ENCODE measurements at places on chromosomes 11 and 22.

- DNase-seq, result no peak
Measured at GRCh38 chr11:57315491-57315890, 9.3 kb downstream of the TNKS1BP1 start.

DNA sequence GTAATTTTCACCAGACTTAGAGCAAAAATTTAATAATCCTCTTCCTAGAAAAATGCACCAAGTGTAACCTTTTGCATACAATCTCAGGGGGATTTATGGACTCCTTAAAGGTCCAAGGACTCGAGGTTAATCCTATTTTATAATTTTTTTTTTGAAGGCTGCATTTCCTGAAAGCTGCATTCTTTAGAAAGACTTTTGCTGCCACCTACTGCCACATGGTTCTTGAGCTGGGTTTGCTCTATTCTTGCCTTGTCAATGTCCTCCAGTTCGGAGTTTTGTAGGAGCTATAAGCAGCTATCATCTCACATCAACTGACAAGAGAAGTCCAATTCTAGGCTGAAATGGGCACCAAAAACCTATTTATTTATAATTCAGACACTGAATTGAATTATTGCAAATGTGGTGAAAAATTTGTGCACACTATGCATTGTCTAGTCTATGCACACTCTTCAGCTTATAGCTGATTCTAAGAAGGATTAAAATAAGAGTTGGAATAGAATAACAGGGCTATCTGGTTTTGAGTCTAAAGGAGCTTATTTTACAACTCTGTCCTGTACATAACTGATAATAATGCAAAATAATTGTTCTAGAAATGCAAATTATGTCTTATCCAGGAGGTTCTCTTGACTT lies 31.3 kb downstream of the TRAF6 start:
- peak; percentile 36 for DNase-seq

GRCh38 chr11:126113515-126113957 lies 50.9 kb upstream of the CDON start:
- no peak for DNase-seq

- no peak for DNase-seq
Measured at GRCh38 chr11:17511571-17511970, 32.6 kb downstream of the USH1C start.

- DNase-seq, result no peak
Measured at GRCh38 chr11:66011785-66012303, at the start of gene CST6. CST6 (plus strand) TSS chr11:66012008; CDS start chr11:66012045, 37 bp downstream.

DNA sequence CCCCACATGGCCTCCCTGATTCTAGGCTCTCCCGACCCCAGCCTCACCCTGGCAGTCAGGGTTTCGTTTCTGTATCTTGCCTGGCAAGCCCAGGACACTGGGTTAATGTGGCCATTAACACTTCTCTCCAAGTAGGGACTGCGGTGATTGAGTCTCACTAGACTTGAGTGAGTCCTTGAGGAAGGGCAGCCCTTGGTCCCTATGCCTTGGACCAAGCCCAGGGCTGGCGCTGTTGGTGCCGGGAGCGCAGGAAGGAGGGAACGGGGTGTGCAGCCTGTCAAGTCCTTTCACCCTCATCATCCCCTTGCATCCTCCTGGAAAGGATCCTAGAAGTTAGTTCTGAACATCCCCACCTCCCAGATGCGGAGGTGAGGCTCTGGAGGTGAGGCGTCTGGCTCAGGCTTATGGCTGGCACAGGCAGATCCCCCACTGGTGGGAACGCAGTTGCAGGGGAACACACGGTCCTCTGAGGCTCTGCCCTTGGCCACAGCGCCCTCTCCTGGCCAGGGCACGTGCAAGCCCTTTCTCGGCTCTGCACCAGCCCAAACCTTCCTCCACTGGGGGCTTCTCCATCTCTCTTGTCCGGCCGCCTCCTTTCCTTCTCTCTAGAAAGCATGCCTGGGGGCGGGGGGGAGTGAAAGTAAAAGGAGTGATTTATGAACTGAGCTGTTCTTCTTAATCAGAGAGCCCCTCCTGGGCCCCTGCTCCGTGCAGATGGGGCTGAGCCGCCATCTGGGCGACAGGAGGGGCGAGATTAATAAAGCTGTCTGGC lies 56.7 kb downstream of the TP53I11 start:
- no peak for DNase-seq

DNA sequence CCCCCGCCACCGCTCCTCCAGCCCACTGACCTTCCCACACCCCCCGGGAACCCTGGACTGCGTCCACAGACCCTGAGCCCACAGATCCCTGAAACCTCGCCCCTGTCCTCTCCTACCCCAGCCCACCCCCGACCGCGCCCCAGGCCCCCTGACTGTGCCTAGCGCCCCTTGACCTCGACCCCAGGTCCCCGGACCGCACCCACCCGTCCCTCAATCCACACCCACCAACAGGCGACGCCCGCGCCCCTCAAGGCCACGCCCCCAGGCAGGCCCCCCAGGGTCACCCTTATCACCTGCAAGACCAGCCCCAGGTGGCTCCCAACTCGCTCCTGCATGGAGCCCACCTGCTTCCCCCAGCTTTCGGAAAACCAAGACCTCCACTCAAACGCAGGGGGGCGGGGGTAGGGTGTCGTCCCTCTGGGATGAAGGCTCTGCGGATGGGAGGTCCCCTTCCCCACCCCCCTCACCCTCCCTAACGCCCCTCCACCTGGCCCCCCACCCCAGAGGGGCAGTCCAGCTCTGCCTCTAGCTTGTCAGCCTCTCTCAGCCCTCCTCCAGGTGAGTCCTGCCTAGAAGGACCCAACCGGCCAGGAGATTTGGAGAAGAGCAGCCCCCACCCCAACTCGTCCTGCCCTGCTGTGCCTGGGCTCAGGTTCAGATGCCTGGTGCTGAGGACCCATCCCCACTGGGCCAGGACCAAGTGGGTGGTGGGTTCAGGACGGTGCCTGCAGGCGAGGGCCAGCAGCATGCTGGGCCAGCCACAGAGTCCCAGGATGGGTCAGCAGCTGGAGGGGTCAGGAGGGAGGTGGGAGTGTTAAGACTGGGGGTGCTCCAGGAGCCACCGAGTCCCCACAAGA lies 3.1 kb upstream of the IL17REL start:
- DNase-seq, result no peak

- DNase-seq, result no peak
Measured at GRCh38 chr11:13344818-13345217, 67.2 kb downstream of the BMAL1 start.

DNA sequence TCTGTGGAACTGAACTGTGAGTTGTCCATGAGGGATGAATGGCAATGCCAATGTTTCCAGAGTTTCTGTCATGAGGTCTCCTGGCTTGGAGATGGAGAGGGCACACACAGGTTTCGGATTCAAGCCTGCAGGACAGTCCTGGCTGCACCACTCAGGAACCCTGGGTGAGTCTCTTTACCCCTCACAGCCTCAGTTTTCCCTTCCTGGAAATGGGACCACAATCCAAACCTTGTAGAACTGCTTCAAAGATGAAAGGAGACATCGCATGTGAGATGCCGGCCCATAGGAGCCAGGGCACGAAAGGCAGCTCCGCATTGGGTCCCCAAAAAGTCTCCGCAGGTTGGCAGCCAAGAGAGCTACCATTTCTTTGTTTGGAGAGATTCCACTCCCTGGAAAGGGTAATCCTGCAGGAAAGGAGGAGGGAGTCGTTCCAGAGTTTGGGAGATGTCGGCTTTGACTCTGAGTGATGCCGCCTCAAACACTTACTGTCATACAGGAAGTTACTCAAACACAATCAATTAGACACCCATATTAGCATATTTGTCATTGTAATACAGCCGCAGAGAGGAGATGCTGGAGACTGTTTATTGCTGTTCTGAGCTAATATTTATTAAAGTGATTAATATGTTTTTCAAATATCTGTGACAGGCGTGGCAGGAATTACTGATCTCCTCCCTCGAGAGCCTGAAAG lies 318.3 kb downstream of the MN1 start:
- DNase-seq, result no peak

DNA sequence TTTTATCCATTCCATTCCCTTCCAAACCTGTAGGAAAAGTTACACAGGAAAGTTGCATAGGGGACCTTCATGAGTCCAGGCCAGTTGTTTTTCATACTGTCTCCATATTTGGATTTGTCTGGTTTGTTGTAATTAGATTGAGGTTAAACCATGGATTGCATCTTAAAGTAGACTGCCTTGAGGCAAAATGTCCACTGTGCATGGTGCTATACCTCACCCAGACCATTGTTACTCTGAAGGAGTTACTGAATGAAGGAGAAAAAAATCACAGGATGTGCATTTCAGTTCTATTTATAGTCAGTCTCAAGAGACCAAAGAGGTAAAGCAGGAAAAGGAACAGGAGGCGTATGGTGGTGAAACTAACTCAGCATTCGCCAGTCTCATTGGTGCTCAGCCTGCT lies 29.6 kb upstream of the L3MBTL2 start:
- no peak for DNase-seq

DNA sequence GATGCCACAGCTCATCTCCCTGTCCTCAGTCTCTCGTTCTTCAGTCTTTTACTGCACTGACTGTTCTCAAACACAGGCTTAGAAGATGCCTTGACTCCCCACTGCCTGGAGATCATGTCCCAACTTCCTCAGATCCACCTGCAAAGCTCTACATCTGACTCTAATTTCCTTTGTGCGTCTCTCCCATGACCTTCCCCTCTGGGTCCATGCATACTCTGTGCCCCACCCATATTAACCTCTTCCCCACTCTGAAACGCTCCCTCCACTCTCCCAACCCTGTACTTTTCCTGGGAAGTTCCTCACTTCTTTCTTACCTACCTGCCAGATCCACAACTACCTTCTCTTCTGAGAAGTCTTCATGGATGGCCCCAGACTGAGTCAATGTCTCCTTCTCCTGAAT lies 16.6 kb downstream of the IRAG1 start:
- DNase-seq, result no peak

DNA sequence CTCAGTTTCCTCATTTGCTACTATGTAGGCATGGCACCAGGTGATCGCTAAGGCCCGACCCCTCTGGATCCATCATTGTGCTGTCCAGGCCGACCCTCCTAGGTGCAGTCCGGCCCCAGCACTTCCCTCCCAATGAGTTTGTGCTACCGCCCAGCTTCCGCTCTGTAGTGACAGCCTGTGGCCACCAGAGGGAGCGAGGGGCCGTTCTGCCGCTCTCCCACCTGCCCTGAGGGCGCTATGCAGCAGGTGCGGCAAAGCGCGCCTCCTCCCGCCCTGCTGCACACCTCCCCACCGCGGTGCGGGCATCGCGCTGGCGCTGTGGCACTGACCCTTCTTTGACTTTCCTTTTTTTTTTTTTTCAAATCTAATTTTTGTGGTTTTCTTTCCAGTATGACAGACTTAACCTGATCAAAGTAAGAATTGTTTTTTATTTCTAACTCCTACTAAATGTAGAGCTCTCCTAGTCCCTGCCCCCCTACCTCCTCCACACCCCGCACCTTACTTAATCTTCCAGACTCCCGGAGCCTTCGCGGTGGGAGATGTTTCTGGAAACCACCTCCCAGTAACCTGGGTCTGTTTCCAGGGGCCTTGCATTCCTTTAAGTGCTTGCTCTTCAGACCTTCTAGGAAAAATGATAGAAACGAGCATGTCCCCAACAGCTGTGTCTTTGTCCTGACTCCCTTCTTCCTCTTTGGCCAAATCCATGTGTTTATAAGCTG lies 73.7 kb downstream of the SCN3B start:
- peak; percentile 37 for DNase-seq

- no peak for DNase-seq
Measured at GRCh38 chr11:68500206-68500605, 39.7 kb downstream of the PPP6R3 start.

GRCh38 chr11:36402568-36403170 lies 106.6 kb downstream of the PRR5L start:
- DNase-seq, result no peak

DNA sequence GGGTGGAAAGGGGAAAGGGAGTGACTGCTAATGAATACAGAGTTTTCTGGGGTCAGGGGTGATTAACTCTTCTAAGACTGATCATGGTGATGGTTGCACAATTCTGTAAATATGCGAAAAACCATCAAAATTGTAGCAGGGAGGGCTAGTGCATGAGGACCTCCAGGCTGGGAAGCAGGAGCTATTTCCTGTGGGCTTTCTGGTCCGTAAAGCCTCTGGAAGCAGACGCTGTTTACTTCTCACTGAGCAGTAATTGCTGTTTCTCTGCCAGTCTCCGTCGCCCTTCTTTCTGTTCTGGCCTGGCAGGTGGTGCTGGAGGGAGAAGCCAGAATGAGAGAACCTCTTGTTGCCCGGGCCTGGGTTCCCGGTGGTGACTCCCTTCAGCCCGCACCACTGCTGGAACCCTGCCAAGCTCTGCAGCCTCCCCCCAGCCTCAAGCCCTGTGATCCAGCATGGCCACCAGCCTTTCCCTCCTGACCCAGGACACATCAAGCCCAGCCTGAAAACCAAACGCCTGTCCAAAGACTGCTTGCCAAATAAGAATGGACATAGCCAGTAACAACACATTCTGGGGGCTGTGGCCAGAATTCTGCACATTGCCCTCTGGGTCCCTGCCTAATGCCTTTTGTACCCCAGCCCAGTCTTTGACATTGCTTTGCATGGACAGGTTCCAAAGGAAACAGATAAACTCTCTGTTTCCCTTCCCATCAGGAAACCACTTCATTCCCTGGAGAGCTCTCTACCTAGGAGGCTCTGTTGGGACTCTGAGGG lies 201.0 kb upstream of the NAV2 start:
- DNase-seq, result no peak

DNA sequence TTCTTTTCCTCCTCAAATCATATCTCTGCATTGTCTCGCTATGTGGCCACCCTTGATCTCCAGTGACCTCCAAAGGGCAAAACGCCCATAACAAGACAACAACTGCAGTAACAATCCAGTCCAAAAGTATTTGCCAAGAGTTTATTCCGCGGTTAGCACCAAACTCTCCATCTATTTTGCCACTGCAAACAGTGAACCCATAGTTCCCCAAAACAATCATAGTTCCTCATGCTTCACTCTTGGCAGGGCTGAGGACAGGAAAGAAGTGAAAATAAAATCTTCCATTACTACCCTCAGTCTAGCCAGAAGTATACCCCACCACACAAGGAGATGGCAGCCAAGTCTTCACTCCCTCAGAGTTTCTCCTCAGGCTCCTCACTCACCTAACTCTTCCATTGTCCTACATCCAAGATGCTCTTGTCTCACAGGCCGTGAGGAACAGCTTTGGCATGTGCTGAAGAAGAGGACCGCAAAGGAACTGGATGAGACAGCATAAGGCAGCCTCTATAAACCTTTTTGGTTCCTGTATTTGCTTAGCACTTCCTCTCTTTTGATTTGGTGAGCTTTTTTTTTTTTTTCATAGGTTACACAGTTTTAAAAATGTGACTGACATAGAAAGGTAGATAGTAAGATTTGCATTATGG lies at the start of gene LPXN:
Gene LPXN (minus strand): TSS at position 480 of the 644 bp plus-strand sequence. CDS start 84 bp downstream, at position 396.
- DNase-seq, result no peak

All from right renal cortex interstitium (tissue), 3 donors.